ENCODE measurements at places on chromosomes 16 and 17.
A peak's percentile ranks its signal among the peaks of the same experiment; 100 is the strongest.

DNA sequence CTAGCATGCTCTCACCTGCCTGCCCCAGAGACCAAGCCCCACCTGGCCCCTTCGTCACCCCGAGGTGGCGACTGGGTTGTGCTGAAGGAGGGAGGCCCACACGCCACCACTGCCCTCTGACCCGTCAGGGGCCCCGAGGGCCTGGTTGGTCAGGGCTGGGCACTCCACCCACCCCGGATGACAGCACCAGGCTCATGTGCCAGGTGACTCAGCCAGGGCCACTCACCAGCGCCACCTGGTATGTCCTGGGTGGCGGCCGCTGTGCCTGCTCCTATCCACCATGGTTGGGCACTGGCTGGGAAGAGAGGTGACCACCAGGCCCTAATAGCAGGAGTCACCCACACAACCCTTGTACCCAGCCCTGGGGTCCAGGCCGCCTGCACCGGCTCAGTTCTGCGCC lies 68.9 kb downstream of the JPH3 start:
- no peak for DNase-seq

DNA sequence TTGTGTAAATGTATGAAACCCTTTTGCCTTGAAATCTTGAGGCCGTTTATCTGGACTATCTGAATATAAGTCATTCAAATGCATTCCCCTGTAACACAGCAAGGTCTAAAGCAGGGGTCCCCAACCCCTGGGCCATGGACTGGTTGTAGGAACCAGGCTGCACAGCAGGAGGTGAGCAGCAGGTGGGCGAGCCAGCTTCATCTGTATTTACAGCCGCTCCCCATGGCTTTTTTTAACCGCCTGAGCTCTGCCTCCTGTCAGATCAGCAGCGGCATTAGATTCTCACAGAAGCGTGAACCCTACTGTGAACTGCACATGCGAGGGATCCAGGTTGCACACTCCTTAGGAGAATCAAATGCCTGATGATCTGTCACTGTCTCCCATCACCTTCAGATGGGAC lies 24.1 kb downstream of the DNAH3 start:
- DNase-seq: no peak

DNA sequence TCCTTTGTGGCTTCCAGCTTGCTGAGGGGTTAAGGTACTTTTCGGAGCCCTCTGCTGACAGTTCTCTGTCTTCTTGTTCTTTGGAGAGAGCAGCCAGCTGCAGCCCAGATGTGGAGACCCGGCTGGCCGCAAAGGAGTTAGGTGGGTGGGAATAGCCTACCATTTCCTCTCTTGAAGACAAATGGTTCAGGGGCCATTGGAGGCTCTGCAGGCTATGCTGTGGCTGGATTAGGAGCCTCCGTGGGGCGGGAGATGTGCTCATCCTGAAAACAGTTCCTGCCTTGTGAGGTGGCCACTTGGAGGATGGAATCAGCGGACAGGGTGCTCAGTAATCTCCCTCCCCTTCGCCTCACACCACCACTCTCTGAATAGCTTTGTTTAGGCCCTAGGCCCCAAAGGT lies 30.3 kb downstream of the MEOX1 start:
- DNase-seq: no peak

DNA sequence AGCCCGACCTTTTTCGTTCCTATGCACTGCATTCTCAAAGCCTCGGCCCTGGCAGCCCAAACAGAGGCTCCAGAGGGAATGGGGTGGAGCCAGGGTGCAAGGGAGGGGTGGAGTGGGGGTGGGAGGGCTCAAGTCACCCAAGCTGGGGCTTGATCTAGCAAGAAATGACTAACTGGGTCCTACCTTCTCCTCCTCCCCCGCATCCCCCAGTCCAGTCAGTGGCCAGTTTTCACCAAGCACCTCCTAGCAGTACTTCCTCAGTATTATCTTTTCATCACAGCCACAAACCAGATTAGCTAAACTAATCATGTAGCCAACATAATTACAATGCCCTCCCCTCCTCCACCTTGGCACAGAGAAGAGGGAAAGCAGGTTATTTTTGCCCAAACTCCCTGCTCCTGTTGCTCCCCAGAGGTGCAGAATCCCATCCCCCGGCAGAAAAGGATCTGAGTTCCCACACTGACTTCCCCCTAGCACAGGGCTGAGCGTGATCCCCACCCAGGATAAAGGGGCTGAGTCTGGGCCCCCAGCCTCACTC lies 2.2 kb downstream of the JUP start:
- DNase-seq: no peak

GRCh38 chr16:12951392-12951791 lies 50.0 kb downstream of the SHISA9 start:
- DNase-seq: no peak

DNA sequence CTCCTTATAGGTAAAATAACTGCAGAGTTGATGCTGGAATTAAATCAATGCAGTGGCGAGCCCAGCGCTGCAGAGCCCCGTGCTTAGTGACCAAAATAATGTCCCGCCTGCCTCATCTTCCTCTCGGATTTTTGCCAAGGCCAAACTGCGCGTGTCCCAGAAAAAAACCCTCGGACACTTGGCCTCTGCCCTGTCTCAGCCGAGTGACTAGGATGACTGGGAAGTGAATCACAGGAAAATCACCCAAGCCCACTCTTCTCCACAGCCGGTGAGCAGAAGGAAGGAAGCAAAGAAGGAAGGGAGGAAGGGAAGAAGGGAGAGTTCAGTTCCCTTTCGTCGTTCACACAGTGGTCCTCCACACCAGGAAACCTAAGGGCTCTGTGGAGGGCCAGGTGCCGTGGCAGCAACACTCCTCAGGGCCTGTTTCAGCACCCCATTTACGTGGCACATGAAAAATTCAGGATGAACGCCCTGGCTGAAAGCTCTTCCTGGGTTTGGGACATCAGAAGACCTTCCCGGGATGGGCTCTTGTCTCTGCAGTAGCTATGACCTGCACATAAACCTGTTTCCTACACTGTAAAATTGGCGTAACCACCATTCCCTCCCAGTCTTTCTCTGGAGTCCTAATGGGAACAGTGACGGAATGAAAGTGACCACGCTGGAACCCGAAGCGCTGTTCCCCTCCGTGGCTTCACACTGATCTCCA lies 25.4 kb upstream of the HOXB13 start:
- DNase-seq: no peak

DNA sequence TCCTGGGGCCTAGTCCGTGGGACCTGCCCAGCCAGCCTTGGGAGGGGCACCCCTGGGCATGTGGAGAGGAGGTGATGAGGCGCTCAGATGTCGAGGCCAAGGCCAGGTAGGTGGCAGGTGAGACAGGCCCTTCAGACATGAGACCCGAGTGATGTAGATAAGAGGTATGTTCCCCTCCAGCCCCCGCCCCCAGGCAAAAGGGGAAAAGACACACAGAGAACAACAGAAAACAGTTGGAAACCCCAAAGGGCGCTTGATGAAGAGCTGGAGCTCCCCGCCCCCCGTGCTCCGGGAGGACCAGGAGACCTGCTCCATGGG lies 95.4 kb upstream of the CBX4 start:
- DNase-seq: no peak

GRCh38 chr17:50613007-50613992 lies 21.4 kb upstream of the ABCC3 start:
- DNase-seq: no peak

DNA sequence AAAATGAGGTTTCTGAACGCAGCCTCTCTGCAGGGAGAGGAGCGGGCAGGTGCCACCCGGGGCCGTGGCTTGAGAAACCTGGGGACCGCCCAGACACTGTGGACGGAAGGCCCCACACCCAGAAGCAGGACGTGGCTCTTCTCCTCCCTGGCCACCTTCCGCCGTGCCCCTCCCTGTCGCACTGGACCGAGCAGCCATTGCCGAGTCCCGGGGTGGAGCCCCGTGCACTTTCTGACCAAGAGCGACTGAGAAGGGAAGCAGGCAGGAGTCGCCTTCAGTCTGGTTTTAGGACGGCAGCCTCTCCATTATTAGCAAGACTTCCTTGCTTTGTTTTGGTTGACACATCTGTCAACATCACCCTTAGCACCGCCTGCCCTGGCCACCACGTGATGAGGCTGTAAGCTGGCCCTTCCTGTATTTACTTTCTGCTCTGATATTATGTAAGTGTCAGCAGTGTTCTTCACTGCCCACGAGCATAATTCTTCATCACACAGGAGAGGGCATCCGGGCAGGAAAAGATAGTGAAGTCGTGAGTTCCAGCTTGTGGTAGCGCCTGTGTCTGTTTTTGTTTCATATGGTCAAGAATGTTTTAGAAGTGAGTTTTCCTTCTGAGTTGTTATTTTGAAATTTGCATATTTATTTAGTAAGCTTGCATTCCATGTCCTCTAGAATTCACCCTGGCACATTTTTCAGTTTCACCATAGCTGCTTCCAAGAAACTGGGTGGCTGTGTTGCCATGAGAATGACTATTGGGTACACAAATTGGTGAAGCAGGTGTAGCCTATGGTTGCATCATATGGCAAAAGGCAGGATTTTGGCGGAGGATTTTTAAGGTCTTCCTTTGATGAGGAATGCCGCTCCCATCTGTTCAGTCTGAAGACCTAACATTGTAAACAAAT lies 1.0 kb downstream of the HERPUD1 start:
- DNase-seq: peak; percentile 10

DNA sequence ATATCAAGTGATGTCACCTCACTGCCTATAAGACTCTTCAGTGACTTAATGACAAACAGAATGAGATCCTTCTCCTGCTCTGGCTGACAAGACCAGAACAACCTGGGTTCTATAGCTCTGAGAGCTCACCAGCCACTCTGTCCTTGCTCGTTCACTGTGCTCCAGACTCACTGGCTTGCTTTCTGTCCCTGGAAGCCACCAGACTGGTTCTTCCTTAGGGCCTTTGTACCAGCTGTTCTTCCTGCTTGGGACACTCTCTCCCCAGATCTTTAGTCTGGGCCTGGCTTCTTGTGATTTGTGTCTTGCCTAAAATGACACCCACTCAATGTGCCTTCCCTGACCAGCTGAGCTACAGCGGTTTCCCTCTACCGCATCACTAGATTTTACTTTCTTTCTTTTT lies 76.1 kb downstream of the FTO start:
- DNase-seq: no peak

- no peak for DNase-seq
Measured at GRCh38 chr16:53882310-53882709, 178.4 kb downstream of the FTO start.

DNA sequence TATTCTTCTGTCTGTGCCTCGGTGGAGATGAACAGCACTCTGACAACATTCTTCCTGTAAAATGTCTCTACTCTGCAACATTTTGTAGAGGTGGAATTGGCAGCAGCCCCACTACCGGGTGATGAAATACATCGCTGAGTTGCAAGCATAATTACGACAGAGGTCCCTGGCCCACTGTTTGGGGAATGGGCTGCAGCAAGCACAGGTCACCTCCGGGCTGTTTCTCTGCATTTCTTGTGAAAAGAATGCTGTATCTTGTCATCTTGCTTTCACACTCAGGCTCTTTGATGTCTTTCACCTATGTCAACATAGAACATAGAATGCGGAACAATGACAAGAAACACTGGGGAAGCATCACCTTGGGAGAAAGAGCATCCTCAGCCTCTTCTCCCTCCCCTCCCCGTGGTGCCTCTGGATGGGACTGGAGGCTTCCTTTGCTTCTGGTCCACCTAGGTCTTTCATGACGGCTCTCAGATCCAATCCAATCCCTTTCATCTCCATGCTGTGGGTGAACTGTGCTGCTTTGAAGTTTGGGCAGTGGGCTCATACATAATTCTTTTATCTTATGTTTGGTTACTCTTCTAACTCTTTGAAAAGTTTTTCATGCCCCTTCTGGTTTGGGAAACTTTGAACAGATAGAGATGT lies 265.0 kb downstream of the PHKB start:
- DNase-seq: no peak

GRCh38 chr16:80174416-80174815 lies 366.4 kb upstream of the DYNLRB2 start:
- no peak for DNase-seq

DNA sequence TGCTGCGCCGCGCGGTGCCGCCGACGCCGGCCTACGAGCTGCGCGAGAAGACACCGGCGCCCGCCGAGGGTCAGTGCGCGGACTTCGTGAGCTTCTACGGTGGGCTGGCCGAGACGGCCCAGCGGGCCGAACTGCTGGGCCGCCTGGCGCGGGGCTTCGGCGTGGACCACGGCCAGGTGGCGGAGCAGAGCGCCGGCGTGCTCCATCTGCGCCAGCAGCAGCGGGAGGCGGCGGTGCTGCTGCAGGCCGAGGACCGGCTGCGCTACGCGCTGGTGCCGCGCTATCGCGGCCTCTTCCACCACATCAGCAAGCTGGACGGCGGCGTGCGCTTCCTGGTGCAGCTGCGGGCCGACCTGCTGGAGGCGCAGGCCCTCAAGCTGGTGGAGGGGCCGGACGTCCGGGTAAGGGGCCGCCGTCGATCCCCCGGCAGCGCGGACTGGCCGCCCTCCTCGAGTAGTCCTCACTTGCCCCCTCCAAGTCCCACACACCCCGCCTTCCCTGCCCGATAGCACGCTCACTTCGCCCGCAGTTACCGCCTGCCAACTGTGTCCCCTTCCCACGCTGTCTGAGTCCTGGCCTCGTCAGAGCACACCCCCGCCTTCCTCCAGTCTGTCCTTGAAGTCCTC lies 470 bp downstream of the MLYCD start:
- DNase-seq: no peak

DNA sequence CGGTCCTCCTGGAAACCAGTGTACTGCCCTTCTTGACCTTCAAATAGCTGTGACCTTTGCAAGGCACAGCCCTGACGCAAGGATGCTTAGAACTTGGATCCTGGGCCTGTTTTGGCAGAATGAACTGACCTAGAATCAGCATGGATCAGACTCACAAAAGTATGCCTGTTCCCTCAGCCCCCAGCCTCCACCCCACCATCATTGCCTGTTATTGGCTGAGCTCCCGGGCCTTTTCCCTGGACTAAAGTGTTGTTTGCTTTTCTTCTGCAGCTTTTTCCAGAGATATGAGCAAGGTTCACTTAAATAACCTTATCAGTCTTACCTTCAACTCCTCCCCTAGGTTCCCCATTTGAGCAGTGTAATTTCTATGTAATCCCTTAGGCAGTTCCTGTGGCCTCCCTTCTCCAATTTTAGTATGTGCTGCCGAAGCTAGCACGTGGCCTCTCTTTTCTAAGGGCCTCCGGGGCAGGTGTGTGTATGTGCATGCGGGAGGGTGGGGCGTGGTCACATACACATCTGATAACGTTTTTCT lies 347.4 kb downstream of the MAF start:
- DNase-seq: no peak

DNA sequence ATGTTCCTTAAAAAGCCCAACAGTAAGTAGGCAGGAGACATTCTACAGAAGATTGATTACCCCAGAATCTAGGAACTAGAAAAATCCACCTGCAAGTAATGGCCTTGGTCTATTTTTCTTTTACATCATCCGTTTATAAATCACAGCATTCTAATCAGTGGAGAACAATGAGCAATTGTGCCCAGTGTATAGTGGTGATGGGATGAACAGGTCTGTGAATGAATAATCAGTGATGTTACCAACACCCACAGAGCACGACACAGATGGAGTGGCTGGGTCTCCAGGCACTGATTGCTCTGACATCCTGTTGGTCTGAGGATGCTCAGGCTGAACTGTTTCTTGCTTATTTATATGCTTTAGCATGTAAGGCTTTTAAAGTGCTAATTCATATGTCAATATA lies 1251.2 kb upstream of the CDH8 start:
- DNase-seq: no peak

DNA sequence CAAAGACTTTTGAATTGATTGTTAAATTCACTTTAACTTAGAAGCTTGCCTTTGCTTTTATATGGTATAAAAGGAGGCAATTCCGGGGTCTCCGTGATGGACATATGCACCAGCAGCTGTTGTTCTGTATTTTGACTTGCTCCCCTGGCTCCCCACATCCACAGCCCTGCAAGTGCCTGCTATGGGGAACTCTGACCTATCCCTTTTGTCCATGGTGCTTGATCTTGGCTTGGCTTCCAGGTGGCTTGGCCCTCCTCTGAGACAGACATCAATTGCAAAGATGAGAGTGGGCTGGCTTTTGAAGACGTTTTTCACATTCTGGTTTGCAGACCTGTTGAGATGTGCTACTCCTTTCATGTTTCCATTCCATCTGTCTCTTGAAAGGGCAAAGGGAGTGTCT lies 26.9 kb downstream of the TOM1L1 start:
- no peak for DNase-seq
